Effector memory CD4-positive, alpha-beta T cell (primary cell): ENCODE measurements at places on chromosomes 6 and 20.

GRCh38 chr6:80523531-80523997, 417.1 kb downstream of the BCKDHB start:
- no peak for DNase-seq

GRCh38 chr6:159434410-159434809, 258.6 kb downstream of the SOD2 start:
- no peak for DNase-seq

DNA sequence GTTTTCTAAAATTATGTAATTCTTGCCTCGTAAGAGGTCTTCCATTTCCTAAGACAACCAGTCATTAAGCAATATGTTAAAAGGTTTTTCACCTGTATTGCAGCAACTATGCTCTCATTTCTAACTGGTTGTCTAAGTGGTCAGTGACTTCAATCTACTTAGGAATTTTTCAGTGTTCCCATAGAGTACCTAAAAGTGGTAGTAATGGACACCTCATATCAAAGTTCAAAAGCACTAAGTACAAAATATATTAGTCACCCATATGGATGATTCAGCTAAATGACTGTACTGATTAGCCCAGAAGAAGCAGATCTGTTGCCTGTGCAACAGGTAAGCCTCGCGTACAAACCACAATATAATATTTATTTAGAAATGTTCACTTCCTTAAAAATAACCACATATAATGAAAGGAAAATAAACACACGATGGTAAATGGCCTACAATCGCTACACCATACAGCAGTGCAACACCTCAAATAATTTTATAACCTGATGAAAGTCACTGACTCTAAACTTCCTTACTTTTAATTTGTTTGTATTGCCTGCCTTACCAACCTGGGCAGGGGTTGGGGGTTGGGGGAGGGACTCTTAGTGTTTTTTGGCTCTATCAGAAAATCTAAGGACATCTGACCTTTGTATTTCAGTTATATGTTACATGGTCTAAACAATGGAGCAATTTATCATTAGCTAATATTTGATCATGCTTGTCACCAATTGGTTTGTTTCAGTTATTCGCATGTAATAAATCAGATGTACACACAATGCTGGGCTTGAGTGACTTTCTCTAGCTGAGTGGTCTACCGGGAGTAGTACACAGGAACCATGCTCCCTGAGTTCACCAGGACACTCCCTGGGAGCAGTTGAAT, 105.9 kb downstream of the HIVEP2 start:
- no peak for DNase-seq

DNA sequence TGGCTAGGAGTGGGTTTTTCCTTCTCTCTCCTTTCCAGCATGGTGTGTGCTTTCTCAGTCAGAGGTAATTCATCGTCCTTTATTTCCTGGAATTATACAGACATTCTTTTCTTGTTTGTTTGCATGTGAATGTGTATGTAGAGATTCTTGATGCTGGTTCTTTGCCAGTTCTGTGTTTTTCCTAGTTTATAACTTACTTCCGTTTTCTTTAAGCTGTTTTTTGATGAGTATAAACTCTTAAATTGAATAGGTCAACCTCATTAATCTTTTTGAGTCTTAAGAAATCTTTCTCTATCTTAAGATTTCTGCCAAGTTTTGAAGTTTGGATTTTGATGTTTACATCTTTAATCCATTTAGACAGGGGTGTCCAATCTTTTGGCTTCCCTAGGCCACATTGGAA, 38.7 kb downstream of the IGF2R start:
- no peak for DNase-seq
